EL (cell line): ENCODE measurements at places on chromosomes 16 and 17.

- DNase-seq: peak; percentile 71
Observed at GRCh38 chr17:28949185-28950016, 1.9 kb downstream of the PHF12 start.

DNA sequence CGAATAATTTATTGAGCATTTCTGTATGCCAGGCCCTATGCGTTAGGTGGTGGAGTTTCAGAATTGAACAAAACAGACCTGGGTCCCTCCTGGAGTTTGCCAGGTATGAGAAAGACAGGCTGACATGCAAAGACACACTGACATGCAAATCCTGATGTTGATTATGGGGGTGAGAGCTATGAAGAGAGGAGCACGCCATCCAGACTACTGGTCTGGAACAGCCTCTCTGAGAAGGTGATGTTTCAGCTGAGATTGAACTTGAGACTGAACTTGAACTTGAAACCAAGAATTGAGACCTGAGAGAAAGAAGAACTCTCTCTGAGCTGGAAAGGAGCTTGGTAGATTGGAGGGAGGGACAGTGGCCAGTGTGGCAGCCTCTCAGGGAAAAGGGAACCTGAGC, 14.2 kb upstream of the CACNG4 start:
- DNase-seq: no peak

GRCh38 chr16:56697456-56698155, 15.3 kb downstream of the MT1X start:
- DNase-seq: no peak

- peak; percentile 86 for DNase-seq
Observed at GRCh38 chr17:43723697-43724359, 34.8 kb downstream of the SOST start.

DNA sequence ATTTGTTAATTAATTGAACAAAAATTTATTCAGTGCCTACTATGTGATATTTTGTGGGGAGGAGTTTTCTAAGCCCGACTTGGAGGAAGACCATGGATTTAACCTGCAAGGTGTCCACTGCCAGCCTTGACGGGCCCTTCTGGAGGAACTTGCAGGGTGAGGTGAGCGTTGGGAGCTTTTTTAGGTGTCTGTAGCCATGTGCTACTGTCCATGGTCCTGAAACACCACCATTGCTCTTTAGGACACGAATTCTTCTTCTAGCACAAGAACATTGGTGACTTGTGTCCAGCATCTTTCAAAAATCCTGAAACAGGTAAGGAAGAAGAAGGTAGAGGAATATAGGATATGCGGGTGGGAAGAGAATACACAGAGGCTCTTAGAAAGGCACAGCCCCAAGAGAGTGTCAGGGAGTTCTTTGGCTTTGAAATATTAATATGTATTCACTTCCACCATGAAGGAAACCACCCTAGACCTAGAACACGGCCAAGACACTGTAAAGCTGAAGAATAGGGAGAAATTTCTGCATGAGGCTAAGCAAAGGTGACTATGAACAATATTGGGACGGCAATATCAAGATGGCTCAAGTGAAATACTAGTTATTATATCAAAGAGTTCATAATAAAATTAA, 27.9 kb upstream of the OR4D1 start:
- peak; percentile 43 for DNase-seq

GRCh38 chr17:66138120-66138519, 53.8 kb downstream of the CEP112 start:
- DNase-seq: no peak

GRCh38 chr17:80259457-80260068, 1.1 kb upstream of the RNF213 start:
- DNase-seq: peak; percentile 26

- DNase-seq: no peak
Observed at GRCh38 chr16:17817260-17817659, 346.5 kb upstream of the XYLT1 start.

DNA sequence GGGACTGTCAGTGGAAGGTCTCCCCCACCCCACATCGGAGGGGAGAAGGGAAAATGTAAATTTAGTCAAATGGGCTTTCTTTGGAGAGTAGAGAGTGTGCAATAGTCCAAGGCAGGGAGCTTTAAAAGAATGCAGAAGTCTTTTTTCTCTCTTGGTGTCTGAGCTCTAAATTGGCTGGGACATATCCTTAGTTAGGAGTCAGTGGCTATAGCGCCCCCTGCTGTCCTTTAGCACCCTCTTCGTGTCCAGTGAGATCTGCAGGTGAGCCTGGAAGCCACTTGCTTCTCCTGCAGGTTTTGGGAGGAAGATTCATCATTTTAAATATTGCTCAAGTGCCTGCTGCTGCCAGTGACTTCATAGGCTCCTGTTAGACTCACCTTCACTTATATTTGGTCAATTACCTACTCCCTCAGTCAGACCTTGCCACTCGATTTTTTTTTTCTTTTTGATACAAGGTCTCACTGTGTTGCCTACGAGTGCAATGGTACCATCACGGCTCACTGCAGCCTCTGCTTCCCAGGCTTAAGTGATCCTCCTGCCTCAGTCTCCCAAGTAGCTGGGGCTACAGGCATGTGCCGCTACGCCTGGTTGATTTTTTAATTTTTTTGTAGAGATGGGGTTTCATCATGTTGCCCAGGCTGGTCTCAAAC, 174.8 kb downstream of the PRKCB start:
- peak; percentile 56 for DNase-seq
